HS-27A (cell line): ENCODE measurements at places on chromosomes 3 and 15.

- no peak for DNase-seq
These were observed 50.0 kb upstream of the EPHA3 start for GRCh38 chr3:89057398-89057797.

DNA sequence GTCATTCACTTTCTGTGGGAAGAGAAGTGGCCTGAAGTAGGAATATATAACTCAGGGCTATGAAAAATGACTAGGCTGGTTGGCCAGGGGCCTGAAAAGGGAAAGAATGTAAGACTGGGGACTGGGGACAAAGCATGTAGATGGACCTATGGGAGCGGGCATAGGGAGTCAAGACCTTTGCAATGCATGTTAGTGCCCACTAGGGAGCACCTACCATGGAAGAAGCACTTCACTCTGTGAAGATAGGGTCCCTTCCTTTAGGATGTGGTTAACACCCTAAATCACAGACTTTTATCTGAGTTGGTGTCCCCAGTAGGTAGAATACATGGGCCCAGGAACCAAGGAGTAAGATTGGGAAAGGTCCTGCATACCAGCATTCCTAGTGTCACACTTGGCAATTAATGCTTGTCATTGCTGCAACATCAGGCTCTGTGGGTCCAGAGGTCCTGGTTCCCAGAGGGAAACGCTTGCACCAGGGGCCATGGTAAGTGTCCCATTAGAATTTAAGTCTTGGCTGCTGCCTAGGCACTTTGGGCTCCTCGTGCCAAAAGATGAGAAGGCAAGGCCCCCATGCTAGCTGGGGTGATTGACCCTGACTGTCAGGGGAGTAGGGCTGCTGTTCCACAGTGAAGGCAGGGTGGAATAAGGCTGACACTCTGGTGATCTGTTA lies 79.6 kb downstream of the CRYGS start:
- no peak for DNase-seq

- DNase-seq, result no peak
These were observed 35.1 kb upstream of the CPB1 start for GRCh38 chr3:148792516-148792915.

GRCh38 chr15:87781959-87782625 lies 474.4 kb downstream of the NTRK3 start:
- no peak for DNase-seq

DNA sequence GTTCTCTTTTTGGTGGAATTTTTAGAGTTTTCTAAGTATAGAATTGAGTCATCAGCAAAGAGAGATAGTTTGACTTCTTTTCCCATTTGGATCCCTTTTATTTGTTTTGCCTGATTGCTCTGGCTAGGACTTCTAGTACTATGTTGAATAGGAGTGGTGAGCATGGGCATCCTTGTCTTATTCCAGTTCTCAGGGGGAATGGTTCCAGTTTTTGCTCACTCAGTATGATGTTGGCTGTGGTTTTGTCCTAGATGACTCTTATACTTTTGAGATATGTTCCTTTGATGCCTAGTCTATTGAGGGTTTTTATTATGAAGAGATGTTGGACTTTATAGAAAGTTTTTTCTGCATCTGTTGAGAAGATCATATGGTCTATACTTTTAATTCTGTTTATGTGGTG lies 72.5 kb downstream of the TNFAIP8L3 start:
- DNase-seq, result no peak

GRCh38 chr15:41417418-41418195 lies 712 bp downstream of the RTF1 start:
- peak; percentile 23 for DNase-seq

DNA sequence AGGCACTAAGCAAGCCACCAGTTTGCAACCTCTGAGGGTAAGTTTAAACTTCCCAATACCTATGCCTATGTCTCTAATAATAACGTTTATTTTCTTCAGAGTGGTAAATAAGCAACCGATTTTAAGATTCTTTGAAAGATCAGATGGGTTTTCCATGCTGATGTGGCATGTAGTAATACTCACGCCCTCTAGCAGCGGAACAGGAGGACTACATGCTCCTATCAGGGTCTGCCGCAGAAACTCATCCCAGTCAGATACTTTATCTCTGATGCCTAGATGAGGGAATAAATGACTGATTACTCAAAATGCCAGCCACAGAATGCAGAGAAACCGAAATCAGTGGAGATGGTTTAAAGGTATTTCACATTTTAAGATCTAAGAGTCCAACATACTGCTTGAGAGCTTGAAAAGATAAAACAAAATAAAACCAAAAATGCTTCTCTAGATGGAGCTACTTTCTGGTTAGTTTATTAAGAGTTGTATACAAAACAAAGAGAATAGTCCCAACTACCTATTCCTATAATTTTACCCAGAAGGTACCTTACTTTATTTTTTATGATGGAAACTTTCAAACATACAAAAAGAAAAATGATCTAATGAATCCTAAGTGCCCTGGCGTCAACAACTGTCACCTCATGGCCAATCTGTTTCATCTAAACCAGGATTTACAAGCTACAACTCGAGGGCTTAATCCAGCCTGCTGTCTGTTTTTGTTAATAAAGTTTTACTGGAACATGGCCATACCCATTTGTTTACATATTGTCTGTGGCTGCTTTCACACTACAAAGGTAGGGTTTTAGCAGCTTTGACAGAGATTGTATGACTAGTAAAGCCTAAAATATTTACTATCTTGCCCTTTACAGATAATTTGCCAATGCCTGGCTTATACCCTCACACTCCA lies 37.5 kb upstream of the STIMATE start:
- peak; percentile 5 for DNase-seq

GRCh38 chr15:29568840-29569532 lies 253.3 kb downstream of the TJP1 start:
- DNase-seq, result no peak
